ENCODE measurements at places on chromosomes 3 and 15. TPM values are rescaled to one million over a fixed set of nuclear protein-coding genes. Genes with fewer than 3 reads are reported as not detected.

DNA sequence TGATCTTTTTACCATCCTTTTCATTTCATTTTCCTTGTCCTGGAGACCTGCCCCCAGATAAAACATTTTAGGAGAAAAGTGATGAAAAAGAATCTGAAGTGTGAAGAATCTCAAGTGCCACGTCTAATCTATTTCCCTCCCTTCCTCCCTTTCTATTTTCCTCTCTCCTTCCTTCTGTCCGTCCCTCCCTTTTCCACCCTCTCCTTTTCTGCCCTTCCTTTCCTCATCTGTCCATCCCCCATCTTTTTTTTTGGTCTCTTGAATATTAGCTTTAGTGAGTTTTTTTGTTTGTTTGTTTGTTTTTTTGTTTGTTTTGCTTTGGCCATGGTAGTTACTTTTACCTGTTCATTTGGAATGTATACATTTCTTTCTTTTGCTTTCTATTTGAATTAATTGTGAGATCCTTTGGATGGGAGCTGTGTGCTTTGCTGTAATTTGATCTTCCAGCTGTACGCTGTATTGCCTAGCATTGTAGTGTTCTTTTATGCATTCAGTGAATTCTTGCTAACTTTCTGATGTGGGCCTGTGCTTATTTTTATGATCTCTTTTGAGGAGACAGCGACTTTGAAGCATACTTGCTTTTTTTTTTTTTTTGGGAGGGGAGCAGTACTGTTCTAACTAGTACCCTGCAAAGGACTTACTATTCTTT, 19.2 kb downstream of the CDIN1 start:
- peak; percentile 19 for DNase-seq

DPPA2 gene
- polyA plus RNA-seq, result not detected

DNA sequence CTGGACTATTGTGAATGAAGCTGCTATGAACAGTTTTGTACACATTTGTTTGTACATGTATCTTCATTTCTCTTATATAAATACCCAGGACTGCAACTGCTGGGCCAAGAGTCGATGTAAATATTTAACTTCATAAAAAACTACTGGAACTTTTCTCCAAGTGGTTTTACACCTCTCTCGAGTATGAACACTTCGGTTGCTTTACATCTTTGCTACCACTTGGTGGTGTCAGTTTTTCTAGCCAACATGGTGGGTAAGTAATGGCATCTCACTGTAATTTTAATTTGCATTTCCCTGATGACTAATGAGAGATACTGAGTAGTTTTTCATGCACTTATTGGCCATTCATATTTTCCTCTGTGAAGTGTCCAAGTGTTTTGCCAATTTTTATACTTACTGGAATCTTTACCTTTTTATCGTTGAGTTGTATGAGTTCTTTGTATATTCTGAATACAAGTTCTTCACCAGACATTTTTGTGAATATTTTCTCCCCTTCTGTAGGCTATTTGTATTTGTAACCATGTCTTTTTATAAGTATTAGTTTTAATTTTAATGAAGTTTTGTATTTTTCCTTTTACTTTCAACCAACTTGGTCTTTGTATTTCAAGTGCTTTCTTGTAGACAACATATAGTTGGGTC, 44.4 kb downstream of the PCOLCE2 start:
- no peak for DNase-seq

DNA sequence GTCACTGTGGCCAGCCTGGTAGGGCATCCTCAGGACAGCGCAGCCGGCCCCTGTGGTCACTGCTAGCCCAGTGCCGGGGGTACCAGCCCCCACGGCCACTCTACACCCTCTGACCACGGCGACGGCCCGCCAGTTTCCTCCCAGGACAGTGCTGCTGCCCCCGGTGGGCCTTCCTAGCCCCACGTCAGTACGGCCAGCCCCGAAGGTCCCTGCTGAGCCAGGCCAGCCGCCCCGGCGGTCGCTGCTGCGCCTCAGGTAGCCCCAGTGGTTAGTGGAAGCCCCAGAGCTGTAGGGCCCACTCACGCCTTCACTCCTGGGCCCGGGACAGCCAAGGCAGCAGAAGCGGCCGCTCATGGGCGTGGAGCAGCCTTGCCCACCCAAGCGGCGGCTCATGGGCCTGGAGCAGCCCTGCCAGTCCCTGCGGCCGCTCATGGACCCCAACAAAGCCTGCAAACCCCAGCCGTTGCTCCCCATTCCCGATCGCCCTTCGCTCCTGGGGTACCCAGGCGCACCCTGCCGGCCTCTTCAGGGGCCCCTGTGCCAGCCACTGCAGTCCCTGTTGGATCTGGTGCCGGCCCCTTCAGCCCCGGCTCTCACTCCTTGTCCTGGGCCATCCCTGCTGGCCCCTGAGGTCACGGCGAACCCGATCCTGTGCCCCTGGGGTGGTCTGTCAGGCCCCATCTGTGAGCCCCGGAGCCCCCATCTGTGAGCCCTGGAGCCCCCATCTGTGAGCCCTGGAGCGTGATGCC, 9.5 kb upstream of the ROPN1B start:
- no peak for DNase-seq

- no peak for DNase-seq
Measured at GRCh38 chr3:30836141-30836540, 58.3 kb downstream of the GADL1 start.

MYLK gene
- 22.5 TPM for polyA plus RNA-seq

GRCh38 chr3:190615607-190616006, 101.7 kb downstream of the IL1RAP start:
- DNase-seq, result no peak

DNA sequence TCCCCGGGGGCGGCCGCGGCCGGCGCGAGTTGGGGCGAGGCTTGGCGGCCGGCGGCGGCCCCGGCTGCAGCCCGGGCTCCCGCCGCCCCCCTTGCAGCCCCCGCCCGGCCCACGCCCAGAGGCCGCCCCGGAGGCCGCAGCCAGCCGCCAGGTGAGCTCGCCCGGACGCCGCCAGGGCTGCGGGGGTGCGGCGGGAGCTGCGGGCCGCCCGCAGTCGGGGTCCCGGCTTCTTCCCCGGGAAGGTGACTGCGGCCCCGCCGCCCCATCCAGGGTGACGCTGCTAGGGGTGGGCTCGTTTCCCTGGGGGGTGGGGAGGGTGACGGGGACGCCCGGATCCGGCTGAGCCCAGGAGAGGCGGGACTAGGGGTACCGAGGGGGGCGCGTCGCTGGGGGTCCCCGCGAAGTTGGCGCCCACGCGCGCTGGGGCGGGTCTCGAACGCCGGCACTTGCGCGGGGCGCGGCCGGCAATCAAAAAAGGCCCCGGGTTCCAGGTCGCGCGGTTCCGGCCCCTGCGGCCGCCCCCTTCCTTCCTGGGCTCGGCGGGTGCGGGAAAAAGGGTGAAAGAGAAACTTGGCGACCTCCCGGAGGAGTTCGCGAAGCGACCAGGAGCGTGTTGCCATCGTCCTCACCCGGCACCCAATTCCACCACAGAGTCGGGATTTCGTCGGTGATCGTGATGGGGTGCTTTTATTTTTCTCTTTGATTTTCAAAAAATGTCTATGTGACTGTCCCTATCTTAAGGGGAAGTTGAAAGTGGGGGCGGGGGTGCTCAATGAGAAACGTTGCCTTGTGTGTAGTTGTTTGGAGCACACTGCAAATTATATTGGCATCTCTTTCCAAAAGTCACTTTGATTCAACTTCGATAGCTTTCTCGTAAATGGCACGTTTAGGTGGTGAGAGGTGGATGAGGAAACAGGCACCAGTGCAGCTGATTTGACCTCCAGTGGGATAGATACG, 619 bp downstream of the ATXN7 start:
- peak; percentile 27 for DNase-seq

ADGRG7 gene
- not detected for polyA plus RNA-seq

ZCWPW2 gene
- polyA plus RNA-seq, result not detected

GRCh38 chr15:100928632-100929280, 9.6 kb downstream of the LRRK1 start:
- DNase-seq, result no peak

DNA sequence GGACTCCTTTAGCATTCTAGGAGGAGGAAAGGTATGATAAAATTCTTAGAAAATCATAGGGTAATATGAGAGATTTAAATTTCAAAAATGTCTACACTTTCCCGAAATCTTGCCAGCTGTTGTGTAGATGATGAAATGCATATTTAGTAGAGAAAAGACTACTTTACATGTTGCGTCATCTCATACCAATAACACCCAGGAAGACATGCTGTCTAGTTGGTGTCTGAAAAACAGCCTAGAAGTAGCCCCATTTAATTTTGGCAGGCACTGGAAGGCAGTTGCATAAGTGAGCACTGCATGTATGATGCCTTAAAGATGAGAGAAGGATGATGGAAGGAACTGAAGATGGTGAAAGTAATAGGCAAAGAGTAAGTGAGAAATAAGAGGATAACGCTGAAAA, 310.5 kb upstream of the TPM1 start:
- no peak for DNase-seq

CMTM8 gene
- polyA plus RNA-seq, result 2.0 TPM

GRCh38 chr15:27797765-27798164, 301.4 kb downstream of the OCA2 start:
- DNase-seq, result no peak

GRCh38 chr3:161339517-161340500, 31.5 kb downstream of the SPTSSB start:
- DNase-seq, result no peak

DNA sequence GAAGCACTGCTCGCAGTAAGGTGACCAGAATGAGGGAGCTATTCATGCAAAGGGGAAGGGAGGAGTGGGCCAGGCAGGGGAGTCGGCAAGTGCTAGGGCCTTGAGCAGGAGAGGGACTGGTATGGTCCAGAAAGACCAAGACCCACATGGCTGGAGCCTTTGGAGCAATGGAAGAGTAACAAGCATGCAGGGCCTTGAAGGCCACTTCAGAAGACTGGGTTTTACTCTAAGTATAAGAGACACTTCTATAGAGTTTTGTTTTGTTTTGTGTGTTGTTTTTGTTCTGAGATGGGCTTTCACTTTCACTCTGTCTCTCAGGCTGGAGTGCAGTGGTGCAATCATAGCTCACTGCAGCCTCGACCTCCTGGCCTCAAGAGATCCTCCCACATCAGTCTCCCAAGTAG, 42.0 kb downstream of the BFSP2 start:
- DNase-seq, result no peak

GRCh38 chr15:89533861-89534544, 37.6 kb upstream of the RHCG start:
- no peak for DNase-seq

DNA sequence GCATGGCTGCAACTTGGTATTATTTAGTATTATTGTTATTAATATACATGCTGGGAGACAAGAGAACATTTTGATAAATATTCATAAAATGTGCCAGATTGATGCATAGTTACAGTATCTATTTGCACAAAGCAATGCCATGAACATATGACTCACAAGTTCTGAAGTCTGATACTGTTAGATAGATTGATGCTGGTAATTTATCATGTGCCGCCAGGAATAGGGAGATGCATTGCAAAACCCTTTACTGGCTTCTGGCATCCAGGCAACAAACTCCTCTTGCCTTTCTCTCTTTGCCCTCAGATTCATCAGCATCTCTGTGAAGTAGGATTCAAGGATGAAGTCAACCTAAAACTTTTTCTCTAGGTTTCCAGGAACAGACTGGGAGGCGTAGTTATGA, 41.0 kb upstream of the SLC25A26 start:
- DNase-seq, result no peak

GRCh38 chr3:141524988-141525387, 38.2 kb downstream of the RASA2 start:
- no peak for DNase-seq

GRCh38 chr3:194756460-194756779, 70.7 kb downstream of the FAM43A start:
- DNase-seq, result no peak

DNA sequence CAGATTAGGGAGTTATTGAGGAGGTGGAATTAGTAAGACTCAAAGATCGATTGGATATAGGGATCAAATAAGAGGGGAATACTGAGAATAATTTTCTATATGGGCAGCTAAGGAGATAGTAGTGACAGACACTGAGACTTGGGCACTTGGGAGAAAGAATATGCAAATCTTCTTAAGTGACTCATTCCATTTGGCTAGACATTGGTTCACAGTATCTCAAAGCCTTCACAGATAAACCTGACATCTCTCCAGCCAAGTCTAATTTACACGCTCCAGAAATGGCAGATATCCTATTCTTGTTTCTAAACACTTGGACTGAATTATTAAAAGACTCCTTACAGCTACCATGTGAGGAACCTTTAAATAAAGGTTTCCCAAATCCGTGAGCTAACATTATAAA, 104.6 kb upstream of the ADAMTS9 start:
- no peak for DNase-seq

CHST2 gene
- 8.1 TPM for polyA plus RNA-seq

- DNase-seq, result no peak
Measured at GRCh38 chr3:106185949-106186348, 317.1 kb upstream of the CBLB start.

GRCh38 chr3:139016430-139017048, 4.2 kb downstream of the PRR23B start:
- no peak for DNase-seq

GRCh38 chr15:65532738-65533051, 2.4 kb downstream of the HACD3 start:
- no peak for DNase-seq

GRCh38 chr3:127632035-127632820, 3.2 kb downstream of the PODXL2 start:
- peak; percentile 39 for DNase-seq

FANCD2OS gene
- polyA plus RNA-seq, result not detected

CPEB1 gene
- polyA plus RNA-seq, result 0.55 TPM

SLC28A1 gene
- polyA plus RNA-seq, result 0.39 TPM

- no peak for DNase-seq
Measured at GRCh38 chr15:91368611-91369010, 268.6 kb downstream of the SV2B start.

MST1R gene
- 3.6 TPM for polyA plus RNA-seq

- peak; percentile 64 for DNase-seq
Measured at GRCh38 chr3:11641683-11642430, 1.9 kb downstream of the VGLL4 start.

GRCh38 chr3:170301405-170301804, 56.1 kb upstream of the SKIL start:
- DNase-seq, result peak; percentile 17

- DNase-seq, result no peak
Measured at GRCh38 chr3:27797773-27798172, 75.7 kb upstream of the EOMES start.

GADL1 gene
- 15.4 TPM for polyA plus RNA-seq

LDHAL6B gene
- polyA plus RNA-seq, result 0.11 TPM

DNA sequence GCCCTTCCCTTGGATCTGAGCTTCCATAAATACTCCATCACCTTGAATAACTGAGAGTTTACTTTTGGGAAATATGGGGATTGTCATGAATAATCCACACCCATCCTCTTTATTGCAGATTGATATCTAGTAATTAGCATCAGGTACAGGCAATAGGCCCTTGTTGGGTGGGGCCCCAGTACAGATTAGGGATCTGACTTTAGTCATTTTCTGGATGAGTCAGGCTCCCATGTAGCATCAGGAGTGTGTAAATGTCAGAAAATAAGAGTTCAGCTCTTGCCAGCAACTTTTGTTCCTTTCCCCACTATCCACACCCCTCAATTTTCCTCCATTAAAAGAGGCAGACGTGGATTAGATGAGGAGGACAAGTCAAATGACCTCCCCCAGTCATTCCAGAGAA, 17.7 kb upstream of the SNRK start:
- DNase-seq, result no peak
